Posterior vena cava (tissue), 2 donors: ENCODE measurements at places on chromosomes 11 and 22. TPM values are rescaled to one million over a fixed set of nuclear protein-coding genes. Genes with fewer than 3 reads are reported as not detected.

- DNase-seq: peak; percentile 54
Observed at GRCh38 chr11:324156-324555, 3.5 kb upstream of the IFITM3 start.

GRCh38 chr11:10902301-10903063 lies 44.6 kb upstream of the ZBED5 start:
- DNase-seq: no peak

DNA sequence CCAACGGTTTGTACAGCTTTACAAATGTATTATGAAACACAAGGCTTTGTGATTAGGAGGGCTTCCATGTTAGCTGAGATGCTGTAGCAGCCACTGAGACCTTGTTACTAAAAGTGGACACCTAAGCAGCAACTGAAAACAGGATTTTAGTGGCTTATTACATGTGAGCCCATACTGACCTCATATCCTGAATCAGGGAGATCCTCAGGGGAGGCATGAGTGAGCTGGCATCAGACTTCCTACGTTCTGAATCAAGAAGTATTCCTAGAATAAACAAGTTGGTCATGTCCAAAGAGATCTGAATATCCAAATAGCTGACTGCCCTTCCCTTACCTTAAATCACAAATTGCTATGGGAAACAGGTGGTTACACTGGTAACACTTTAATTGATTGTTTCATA lies 59.1 kb upstream of the SCUBE2 start:
- DNase-seq: no peak

DNA sequence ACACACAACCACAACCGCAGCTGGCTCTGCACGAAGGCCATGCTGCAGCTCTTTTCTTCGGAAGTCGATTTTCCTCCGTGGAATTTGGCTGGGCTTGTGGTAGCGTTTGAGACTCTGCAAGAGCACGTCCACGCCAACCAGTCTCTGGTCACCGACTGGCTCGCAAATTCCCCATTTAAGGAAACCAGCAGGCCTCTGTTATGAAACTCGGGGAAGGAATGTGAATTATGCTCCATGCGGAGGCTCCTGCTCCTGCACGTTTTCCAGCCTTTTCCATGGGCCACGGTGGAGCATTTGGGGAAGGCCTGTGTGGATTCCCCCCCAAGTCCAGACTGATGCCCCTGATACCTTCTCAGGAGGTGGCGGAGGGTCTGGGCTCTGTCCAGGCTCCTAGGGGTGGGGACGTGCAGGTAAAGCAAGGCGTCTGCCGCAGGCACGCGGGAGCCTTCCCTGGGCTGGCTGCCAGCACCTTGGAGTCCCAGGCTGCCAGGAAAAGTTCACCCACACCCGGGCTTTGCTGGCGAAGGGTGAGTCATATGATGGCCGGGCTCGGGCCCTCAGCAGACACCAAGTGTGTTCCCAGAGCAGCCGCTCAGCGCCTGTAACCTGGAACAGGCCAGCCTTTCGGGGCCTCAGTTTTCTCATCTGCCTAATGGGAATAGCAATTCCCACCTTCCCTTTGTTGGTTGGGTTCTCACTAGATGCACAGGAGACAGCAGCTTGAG lies 41.9 kb downstream of the LRP5 start:
- DNase-seq: peak; percentile 95

DNA sequence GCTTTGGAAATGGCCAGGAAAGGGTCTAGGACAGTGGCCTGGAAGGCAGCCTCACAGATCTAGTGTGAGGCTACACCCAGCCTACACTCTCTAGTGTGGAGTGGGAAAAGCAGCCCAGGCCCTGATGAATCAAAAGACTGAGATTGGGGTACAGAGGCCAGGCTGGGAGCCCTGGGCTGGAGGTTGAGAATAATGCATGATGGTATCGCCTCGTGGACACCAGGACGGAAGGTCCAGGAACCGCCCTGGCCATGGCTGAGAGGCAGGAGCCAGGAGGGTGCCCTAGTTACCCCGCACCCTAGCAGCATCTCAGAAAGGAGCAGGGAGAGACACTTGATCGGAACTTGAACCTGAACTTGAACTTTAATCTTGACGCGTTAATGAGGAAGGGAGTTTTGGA lies 40.5 kb upstream of the NFAM1 start:
- peak; percentile 52 for DNase-seq

Gene TSPAN18
- total RNA-seq: 65.8 TPM

Gene INSC
- total RNA-seq: 0.23 TPM
